CD4-positive, alpha-beta T cell treated with Interleukin-1 beta for 1 hour (primary cell): ENCODE measurements at places on chromosomes 3 and 15.
A peak's percentile ranks its signal among the peaks of the same experiment; 100 is the strongest.

DNA sequence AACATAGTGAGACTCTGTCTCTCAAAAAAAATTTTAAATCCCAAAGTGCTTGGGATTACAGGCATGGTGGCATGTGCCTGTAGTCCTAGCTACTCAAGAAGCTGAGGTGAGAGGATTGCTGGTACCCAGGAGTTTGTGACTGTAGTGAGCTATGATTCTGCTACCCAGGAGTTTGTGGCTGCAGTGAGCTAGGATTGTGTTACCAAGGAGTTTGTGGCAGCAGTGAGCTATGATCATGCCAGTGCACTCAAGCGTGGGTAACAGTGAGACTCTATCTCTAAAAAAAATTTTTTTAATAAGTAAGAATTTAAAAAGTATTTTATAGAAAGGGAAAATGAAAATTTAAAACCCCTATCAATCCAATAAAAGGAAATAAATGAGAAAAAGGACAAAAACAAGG lies 69.5 kb downstream of the FAIM start:
- no peak for DNase-seq

DNA sequence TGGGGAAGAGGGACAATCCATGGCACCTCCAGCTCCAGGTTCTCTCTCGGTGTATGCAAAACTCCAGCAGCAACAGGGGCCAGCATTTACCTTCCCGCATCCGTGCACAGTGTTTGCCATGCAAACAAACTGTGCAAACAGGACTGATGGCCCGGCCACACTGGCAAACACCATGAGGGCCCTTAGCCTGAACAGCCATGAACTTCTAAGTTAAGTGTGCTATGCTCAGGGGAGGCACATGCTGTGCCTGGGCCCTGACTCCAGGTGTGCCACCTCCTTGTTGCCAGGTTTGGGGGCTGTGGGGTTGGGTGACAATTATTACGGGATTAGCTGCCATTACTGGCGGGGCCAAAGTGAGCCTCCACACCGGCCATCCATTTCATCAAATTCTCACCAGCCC lies 57.5 kb downstream of the CACNA2D2 start:
- no peak for DNase-seq

- DNase-seq: no peak
These were observed 303.6 kb downstream of the LSAMP start for GRCh38 chr3:116141724-116142123.

GRCh38 chr3:6578526-6578925 lies 282.4 kb upstream of the GRM7 start:
- no peak for DNase-seq

GRCh38 chr3:46705022-46705530 lies 3.9 kb downstream of the TMIE start:
- DNase-seq: peak; percentile 73

GRCh38 chr3:150005243-150006112 lies 34.8 kb upstream of the PFN2 start:
- no peak for DNase-seq

GRCh38 chr15:31474059-31474868 lies 147.6 kb downstream of the KLF13 start:
- no peak for DNase-seq

DNA sequence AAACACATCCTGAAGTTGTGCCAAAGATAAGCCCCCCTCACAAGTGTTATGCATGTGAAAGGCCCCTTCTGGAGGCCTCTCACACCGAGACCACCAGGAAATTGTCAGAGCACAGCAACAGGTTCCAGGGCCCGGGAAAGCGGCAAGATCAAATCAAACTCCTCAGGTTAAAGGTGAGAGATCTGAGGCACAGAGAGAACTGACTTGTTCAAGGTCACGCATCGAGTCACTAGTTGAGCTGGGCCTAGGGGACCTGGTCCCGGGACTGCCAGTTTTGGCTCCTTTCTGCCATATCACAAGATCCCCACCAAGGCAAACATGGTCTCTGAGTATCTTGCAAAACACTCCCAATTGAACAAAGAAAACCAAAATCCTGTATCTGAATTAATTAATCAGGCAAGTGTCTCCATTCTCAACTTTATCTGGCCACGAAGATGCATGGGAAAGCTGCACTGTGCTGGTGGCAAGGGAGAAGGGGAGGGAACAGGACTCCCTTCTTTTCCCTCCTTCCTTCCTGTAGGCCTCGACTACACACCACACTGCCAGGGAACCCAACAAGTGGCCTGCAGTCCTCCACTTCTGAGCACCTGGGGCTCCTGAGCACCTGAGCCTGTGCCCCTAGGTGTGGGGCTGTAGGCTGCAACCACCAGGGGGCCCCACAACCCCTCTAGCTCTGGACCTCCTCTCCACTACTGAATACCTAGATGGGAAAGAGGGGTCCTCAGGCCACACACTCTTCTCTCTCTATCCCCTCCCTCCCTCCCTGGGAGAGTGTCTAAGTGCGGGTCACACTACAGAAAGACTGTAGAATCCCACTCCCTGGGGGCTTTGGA lies 37.3 kb downstream of the ANP32A start:
- peak; percentile 68 for DNase-seq

DNA sequence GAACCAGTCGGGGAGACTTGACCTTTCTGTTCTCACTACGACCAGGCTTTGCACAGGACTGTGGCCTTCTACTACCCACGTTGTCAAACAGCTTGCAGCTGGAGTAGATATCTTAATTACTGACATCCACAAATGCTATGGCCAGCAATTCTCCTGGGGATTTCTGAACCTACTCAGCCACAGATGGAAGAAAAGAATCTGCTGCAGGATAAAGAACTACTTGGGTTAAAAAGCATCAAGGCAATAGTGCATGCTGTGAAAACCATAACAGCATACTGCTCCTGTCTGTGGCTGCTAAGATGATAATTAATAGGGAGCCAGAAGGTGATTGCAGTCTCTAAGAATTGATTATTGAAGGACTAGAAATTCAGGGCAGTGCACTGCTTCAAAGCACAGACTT lies 859.2 kb upstream of the SEMA6D start:
- DNase-seq: no peak

- no peak for DNase-seq
These were observed 53.4 kb downstream of the PDZRN3 start for GRCh38 chr3:73571238-73571794.

DNA sequence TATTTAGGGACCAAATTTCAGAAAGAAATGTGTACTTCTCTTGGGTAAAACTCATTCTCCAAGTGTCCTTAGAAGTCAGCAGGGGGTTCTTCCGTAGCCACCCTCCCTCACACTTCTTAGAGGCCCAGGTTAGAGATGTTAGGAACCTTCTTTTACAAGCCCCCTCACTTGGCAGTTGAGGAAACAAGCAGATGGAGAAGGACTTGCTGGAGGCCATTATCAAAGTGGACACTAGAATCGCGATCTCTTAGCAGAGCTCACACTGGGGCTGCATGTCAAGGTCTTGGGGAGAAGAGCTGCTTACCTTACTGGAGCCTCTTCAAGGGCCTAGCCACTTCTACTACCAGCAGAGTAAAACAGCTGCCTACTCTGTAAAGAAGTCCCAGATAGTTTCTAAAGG lies 69.4 kb upstream of the POLG start:
- no peak for DNase-seq

- DNase-seq: no peak
These were observed 383.4 kb upstream of the MEIS2 start for GRCh38 chr15:37483779-37484178.

DNA sequence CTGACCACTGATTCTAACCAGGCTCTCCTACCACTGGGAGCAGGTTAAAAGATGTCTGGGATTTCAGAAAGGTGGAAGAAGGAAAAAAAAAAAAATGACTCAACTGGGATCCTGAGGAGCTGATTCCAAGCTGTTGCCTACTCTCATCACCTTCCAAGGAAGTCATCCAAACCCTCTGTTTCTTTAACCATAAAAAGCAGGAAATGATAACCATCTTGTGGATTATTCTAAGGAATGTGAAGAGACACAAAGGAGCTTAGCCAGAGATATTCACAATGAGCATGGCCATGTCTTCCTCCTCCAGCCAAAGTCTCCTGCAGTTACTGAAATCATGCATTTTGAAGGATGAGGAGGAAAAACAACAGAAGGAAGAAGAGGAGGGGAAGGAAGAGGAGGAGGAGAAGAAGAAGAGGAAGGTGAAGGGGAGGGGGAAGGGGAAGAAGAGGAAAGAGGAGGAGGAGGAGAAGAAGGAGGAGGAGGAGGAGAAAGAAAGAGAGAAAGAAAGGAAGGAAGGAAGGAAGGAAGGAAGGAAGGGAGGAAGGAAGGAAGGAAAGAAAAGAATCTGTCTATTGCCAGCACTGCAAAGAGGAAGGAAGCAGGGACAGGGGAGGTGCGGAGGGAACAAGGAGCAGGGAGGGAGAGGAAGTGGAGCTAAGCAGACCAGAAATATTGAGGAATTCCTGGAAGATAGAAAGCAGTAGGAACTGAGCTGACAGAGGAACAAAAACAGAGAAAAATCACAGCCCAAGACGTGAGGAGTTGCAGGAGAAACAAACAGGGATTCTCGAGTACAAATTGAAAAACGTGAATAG lies 229.2 kb downstream of the UACA start:
- no peak for DNase-seq

DNA sequence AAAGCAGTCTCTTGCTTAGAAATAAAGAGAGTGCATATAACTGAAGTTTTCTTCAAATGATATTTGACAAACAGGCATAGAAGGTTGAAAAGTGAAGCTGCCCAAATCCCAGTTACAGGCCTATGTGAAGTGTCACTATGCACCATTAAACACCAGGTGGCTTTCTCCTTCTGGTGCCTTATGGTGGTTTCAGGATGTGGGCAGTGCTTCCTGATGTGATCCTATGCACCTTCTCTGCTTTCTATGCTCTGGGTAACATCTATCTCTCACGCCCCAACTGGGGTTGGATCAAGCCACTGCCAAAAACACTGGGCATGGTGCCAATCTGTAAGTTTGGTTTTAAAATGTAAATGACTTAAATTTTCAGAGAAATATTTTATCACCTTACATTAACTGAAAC lies 744.7 kb downstream of the TUSC7 start:
- DNase-seq: no peak

DNA sequence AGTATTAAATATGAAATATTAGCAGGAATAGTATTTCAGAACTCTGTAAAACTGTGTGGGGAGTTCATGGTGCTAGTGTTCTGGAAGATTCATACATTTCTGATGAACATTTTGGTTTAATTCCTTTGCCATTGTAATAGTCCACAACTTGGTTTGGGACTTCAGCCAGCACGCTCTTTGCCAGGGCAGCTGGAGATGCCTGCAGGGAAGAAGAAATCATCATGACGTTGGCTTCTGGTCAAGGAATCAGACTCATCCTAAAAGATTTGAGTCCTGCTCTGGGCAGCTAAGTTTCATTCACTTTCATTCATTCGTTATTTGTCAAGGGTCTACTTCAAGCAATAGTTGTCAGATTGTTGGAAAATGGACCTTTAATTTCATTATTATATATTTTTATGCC lies 32.4 kb upstream of the MRPL3 start:
- DNase-seq: no peak

DNA sequence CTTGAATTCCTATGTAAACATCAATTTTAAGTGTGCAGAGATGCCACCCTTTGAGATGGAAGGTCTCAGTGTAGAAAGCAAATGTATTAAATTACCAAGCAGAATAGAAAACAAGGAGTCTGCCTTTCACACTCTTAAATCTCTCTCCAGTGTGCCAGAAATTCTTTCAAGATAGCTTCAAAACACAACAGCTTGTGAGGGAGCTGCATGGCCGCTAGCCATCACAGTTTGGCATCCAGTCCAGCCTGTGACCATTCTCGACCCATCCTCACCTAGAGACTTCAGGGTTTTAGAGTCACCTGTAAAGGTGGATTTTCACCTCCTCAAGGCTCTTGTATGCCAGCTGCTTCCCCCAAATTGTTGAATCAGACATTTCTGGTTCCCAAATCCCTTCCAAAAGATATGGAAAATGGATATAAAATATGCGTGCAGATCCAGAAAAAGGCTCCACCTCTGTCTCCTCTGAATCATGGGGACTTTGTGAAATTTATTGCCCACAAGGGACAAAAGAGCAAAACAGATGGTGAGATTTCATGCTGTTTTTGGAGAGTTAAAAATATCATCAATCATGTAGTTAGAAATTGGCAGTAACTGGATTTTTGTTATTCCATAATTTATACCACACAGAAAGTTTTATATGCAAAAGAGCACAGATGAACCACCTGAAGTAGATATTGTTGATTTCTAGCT lies 114.2 kb upstream of the THRB start:
- no peak for DNase-seq

DNA sequence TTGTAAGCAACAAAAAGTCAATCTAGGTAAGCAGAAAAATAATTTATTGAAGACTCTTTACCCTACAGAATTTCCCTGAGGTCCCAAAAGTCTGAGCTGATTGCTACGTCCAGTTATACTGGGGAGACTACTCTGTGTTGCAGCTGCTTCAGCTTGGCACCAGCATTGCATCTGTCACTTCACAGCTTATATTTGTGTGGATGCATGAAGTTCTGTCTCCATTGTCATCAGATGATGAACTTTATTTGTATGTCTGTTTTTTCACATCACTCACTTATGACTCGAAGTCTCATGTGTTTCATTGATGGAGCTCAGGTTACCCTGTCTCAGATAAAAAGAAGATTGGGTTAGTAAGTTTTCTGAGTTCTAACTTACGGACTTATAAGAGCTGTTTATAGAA lies 75.3 kb upstream of the LRRFIP2 start:
- DNase-seq: no peak

GRCh38 chr3:47006145-47006651 lies 26.7 kb downstream of the NBEAL2 start:
- DNase-seq: no peak

GRCh38 chr15:62846805-62847495 lies 195.6 kb upstream of the TPM1 start:
- DNase-seq: no peak

- no peak for DNase-seq
These were observed 779.9 kb downstream of the GRM7 start for GRCh38 chr3:7640787-7641186.

DNA sequence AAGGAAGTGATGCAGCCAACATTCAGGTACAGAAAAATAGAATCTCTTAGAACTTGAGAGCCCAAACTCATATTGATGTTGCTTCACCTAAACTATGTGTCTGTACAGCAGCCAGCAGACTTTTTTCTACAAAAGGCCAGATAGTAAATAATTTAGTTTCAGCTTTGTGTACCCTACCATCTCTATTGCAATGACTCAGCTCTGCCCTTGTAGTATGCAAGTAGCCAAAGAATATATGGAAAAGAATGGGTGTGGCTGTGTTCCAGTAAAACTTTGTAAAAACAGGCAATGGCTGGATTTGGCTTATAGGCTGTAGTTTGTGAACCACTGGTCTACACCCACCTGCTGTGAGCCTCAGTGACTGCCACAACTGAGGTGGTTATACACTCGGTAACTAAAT lies 392.5 kb upstream of the RARB start:
- no peak for DNase-seq

- no peak for DNase-seq
These were observed 185.5 kb upstream of the KCNMB2 start for GRCh38 chr3:178350763-178351162.

GRCh38 chr15:82040390-82040789 lies 5.4 kb downstream of the MEX3B start:
- DNase-seq: no peak
